T-cell (primary cell): ENCODE measurements at places on chromosomes 1 and 21. TPM values are rescaled to one million over a fixed set of nuclear protein-coding genes. Genes with fewer than 3 reads are reported as not detected.

DNA sequence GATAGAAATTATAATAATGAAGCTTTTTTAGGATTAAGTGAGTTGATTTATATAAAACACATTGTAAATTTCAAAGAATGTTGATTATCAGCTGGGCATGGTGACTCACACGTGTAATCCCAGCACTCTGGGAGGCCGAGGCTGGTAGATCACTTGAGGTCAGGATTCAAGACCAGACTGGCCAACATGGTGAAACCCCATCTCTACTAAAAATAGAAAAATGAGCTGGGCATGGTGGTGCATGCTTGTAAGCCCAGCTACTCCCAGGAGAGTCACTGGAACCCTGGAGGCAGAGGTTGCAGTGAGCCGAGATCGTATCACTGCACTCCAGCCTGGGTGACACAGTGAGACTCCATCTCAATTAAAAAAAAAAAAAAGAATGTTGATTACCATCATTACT, 18.4 kb downstream of the ADAMTS1 start:
- no peak for DNase-seq

- DNase-seq, result no peak
Observed at GRCh38 chr1:200042552-200043335, 15.2 kb downstream of the NR5A2 start.

DNA sequence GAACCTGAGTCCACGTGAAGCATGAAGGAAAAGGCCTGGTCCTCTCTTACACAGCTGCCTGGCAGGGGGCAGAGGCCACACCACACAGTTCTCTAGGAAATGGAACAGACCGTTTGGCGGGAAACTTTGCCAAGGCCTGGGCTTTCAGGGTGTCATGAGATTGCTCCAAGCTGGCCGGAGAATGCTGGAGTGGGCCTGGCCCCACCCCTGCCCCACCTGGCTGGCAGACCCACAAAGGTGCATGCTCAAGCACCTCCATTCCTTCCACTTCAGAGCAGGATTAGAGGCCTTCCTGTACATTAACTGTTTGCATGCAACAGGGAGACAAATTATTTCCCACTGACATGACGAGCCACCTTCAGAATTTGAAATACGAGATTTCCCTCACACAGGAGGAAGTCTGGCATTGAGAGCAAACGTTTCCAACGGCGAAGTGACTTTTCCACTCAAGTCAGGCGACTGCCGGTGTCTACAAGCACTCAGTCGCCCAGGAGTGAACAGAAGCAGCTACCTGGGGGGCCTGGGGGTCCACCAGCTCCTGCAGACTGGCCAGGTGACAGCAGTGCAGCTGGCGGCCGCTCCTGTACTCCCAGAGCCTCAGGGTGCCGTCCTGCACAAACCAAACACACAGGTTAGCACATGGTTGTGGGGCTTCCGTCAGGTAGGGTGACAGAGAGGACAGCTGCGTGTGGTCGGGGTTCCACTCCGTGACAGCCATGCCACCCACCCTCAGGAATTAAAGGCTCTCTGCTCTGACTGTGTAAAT, 24.0 kb downstream of the WDR4 start:
- DNase-seq, result no peak

DNA sequence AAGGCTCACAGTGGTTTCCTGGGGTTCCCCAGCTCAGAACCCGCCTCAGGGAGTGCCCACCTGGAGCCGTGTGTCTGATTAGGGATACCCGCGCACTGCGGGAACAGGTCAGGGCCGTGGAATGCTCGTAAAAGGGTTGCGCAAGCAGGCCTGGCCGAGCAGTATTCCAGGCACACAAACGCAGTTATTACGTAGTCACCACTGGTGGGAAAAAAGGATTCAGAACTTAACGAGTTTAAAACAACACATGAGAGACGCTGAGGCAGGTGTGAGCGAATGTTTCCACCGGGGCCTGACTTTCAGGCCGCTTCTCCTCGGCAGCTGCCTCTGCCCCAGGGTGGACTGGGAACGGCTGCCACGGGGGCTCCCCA, 18.2 kb downstream of the PLCH2 start:
- DNase-seq, result no peak

DNA sequence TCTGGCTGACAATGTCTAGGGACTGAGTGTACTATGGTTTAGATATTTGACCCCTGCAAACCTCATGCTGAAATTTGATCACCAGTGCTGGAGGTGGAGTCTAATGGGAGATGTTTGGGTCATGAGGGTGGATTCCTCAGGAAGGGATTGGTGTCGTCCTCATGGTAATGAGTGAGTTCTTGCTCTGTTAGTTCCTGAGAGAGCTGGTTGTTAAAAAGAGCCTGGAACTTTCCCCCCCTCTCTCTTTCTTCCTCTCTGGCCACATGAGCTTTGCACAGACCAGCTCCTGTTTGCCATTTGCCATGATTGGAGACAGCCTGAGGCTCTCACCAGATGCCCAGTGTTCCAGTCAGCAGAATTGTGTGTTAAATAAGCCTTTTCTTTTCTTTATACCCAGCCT, 36.6 kb upstream of the CNIH3 start:
- DNase-seq, result no peak

DNA sequence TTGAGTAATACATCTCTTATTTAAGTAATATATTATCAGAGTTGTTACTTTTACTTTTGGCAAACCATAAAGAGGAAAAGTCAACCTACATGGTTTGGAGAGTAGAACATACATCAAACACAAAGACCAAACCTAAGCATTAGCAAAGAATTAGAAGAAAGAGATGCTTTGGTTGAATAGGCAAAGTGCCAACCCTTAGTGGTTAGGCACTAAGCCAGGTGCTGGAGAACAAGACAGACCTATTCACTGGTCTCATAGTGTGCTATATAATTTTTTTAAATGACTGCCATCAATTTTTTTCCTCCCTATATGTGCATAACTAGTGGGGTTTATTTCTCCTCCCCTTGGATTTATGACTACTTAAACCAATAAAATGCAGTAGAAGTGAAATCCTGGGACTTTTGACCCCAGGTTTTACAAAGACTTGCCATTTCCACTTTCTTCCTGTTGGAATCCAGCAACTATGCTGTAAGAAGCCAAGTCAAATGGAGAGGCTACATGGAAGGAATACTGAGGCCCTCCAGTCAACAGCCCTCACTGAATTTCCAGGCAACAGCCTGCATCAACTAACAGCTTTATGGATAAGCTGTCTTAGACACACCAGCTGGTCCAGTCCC, 69.8 kb upstream of the HAO2 start:
- DNase-seq, result no peak

DNA sequence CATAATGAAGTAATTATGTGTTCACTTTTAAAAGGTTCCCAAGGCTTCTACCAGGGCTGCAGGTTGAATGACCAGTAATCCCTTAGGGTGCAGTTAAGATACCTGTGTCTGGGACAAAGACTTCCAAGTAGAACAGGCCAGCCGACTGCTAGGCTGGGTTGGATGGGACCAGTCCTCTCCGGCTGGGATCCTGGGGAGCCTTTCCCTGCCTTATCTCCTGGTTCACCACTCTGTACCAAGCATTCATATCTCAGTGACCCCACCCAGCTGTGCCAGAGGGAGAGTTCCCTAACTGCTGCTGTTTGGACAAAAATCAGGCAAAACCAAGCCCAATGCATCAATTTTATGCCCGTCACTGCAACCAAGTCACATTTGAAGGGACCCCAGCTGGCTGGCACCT, 116.2 kb upstream of the ATP1A1 start:
- DNase-seq, result no peak

DNA sequence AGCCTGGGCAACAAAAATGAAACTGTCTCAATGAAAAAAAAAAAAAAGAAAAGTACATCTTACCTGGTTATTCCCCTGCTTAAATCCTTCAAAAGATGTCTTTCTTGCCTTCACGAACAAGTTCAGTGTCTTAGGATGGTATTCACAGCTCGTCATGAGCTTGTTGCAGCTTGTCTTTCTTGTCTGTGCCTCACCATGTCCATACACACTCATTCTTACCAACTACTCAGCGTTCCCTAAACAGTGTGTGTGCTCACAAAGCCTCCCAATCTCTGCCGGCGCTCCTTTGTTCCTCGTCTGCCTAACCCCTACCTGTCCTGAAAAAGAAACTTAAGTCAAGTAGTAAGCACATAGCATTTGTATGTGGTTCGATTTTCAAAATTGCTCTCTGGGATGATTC, 31.1 kb downstream of the UBE4B start:
- no peak for DNase-seq

DNA sequence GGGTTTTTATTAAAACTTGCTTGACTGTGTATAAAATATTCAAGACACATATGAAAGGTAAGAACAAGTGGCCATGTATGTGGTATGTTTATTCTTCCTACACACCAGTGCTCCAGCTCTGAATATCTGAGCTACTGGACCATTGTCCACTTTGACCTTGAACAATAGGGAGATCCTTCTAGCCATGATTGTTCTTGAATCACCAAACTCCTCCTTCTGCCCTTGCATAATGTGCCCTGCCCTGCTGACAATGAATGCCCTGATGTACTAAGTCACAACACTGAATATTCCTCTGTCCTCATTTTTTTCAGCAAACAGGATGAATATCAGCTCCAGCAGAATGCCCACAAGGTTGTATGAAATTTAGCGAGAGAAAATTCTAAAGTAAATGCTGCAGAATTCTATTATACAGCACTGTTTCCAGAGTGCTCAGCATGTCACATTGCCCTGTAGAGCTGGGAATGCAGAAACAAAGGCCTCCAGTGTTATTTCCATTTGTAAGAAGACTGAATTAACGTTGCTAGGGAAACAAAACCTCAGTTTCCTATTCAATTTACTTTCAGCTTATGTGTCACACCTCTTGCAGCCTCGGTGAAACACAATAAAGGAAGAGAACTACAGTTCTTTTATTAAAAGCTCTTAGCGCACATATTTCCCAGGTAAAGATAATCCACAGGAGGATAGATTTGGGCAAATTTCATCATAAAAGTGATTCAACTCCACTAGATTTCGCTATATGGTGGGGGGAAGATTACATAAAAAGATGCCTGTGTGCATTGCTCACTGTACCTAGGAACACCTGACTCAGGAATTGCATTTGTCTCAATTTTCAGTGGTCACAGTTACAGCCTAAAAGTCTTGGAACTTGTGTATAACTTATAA, 187.4 kb upstream of the ATP1B1 start:
- no peak for DNase-seq

DNA sequence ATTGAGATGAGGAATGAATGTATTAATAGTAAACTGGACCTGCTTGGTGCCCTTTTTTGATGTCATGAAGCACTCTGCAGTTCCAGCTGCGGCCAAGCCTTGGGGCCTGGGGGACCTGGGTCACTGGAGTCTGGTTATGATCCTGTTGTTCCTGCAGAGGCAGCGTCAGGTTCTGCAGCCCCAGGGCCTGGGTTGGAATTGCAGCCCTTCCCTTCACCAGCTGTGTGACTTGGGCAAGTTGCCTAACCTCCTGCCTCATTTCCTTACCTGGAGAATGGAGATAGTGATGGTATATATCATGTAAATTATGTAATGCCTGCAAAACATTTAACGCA, 9.1 kb upstream of the ATP5PO start:
- no peak for DNase-seq

DNA sequence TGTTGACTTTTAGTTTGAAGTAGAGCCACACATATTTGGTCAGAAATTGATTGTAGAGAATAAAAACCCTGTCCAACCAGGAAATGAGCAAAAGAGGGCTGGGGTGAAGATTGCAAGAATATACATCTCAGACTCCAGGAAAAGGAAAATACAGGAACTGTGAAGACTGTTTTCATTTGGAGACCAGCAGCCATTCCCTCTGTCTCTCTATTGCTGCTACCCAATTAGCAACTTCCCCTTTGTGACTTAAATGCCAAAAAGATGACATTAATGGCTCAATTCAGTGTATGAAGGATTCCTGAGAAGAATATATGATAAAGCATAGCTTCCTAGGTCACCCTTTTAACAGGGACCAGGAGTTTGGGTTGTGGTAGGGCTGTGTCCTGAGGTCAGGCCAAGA, 31.6 kb upstream of the CEP350 start:
- no peak for DNase-seq

- DNase-seq, result no peak
Observed at GRCh38 chr21:34801519-34802132, 132.8 kb downstream of the CLIC6 start.

DNA sequence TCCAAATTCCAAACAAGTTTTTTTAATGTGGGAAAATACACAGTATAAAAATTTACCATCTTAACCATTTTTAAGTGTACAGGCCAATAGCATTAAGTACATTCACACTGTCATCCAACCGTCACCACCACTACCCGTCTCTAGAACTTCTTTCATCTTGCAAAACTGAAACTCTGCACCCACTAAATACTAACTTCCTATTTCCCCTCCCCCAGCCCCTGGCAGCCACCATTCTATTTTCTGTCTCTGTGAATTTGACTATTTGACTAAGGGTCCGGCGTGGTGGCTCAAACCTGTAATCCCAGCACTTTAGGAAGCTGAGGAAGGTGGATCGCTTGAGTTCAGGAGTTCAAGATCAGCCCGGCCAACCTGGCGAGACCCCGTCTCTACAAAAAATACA, 36.1 kb downstream of the CLSTN1 start:
- DNase-seq, result peak; percentile 63

- DNase-seq, result no peak
Observed at GRCh38 chr1:24920533-24920925, 9.5 kb downstream of the RUNX3 start.

GRCh38 chr1:1311107-1312104, 3.0 kb downstream of the PUSL1 start:
- no peak for DNase-seq

DNA sequence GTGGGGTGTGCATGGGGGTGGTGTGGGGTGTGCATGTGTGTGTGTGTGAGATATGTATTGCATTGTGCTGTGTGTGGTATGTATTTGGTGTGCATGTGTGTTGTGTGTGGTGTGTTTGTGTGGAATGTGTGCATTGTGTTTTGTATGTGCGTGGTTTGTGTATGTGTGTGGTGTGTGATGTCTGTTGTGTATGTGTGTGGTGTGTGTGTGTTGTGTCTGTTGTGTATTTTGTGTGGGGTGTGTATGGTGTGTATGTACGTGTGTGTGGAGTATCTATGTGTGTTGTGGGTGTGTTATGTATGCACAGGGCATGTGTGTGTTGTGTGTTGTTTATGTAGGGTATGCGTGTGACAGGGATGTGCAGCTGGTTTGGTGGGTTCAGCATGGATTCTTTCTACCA, 67.8 kb upstream of the COG2 start:
- no peak for DNase-seq

GRCh38 chr1:33206340-33206739, 24.5 kb upstream of the TRIM62 start:
- DNase-seq, result no peak

The GRIK1 gene
- not detected for total RNA-seq

The DMRTA2 gene
- total RNA-seq, result not detected

The CA6 gene
- total RNA-seq, result 2.8 TPM

The GLIS1 gene
- not detected for total RNA-seq

The CD34 gene
- 0.72 TPM for total RNA-seq

The NTRK1 gene
- 0.64 TPM for total RNA-seq

The SLC5A3 gene
- total RNA-seq, result 11.6 TPM

The LAD1 gene
- total RNA-seq, result not detected
